ENCODE measurements at places on chromosomes 12 and 14.

DNA sequence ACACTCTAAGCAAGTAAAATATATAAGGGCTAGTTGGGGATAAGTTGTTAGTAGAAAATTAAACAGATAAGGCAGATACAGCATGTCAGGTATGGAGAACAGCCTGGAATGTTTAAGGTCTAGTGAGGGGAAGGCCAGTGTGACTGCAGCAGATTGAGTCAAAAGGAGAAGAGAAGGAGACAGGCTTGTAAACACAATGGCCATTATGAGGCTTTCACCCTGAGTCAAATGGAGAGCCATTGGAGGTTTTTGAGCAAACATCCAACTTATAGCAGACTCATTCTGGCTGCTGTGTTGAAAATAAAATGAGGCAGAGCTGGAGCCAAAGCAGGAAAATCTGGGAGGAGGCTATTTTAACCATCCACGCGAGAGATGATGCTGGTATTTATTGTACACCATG lies 142.0 kb downstream of the DUSP6 start:
- no peak for DNase-seq

GRCh38 chr14:99874306-99874705 lies 81.1 kb downstream of the EML1 start:
- no peak for DNase-seq

DNA sequence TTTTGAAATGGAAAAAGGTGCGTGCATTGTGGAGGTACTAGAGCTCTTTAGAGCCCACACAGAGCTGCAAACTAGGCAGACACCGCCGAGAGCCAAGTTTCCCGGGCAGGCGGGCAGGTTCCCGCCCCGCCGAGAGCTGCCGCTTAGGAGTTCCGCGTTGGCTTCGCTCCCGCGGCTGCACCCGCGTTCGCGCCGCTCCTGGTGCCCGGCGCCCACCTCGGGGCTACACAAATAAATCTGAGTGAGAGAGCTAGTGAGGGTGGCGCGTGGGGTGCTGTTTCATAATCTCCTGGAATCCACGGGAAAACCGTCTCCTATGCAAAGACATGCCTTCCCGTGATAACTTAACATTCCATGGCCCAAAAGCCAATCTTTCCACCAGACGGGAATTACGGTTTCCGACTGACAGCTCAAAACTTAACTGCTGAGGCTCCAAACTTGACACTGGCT lies 645 bp downstream of the KITLG start:
- no peak for DNase-seq

DNA sequence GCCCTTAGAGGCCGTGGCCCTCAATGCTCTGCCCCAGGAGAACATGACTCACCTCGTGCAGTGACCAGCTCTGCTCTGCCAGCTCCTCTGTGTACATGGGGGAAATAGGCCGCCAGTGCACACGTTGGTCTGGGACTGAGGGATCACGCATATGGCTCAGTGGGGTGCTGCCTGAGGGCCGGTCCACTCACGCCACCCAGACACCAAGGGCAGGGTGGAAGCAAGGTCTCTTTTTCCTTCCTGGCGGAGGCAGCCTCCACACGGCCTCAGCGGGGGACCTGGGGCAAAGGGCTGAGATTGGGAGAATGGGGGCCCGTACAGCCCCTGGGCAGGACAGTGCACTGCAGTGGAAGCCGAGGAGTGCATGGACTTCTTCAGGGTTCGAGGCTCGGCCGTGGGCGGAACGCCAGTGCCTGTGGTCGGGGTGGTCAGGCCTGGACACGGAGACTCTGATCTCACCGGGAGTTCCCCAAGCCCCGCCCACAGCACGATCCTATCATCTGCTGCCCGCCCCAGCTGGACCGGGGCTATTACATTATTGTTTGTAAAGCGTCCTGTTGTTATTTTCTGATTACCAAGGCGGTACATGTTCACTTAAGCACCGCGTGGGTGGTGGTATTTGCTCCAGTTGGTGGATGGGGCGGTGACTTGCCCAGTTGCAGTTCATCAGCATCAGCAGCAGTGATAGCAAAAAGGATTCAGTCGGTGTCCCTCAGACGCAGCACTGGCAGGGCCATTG lies 38.8 kb upstream of the TDRD9 start:
- DNase-seq, result no peak

GRCh38 chr12:104784592-104784991 lies 173.5 kb downstream of the SLC41A2 start:
- DNase-seq, result no peak

DNA sequence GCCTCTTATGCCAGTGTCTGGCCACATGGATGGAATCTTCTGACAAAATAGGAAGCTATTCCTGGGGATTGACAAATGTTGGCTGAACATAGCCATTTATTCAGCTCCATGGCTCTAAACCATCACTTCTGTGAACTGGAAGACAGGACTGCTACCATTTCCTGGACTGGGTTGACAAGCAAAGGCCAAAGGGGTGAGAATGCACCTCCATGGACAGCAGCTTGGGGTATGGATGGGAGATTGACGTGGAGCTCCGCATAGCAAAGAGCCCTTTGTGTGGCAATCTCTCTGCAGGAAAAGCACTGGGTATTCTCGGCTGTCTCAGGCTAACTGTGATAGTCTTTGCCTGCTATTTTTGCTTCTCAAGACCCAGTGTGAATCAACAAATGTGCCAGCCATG lies 223.0 kb upstream of the EGLN3 start:
- no peak for DNase-seq

DNA sequence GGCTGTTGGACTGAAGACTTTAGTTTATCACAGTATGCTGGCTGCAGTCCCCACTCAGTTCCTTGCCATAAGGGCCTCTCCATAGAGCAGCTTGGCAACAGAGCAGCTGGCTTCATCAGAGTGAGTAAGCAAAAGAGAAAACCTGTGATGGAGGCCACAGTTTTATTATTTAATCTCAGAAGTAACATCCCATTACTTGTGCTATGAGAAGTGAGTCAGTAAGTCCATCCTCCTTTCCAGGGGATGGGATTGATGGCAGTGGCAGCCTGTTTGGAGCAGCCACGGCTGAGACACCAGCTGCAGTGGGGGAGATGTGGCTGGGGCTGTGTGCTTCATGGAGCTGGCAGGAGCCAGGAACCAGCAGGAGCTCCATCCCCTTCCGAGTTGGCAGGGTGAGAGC lies 138.5 kb upstream of the SRRM4 start:
- DNase-seq, result no peak

- no peak for DNase-seq
These were observed 5.0 kb upstream of the EPS8 start for GRCh38 chr12:15794196-15794595.

GRCh38 chr12:68477261-68477772 lies 133.4 kb upstream of the RAP1B start:
- DNase-seq, result no peak

DNA sequence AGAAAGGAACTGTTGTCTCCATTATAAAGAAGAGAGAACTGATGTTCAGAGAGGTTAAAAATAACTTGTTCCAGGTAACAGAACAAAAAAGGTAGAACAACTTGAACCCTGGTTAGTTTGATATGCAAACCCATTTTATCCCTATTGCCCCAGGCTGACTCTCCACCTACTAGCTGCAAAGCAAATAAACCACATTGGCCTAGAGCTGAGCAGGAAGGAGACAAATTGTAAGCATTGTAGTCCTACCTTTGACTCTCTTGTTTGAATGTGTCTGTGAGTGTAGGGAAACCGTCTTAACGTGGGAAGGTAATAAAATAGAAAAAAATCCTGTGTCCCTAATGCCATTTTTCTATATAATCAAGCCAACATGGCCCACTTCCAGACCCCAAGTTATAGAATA lies 126.4 kb downstream of the CCER1 start:
- DNase-seq, result no peak

DNA sequence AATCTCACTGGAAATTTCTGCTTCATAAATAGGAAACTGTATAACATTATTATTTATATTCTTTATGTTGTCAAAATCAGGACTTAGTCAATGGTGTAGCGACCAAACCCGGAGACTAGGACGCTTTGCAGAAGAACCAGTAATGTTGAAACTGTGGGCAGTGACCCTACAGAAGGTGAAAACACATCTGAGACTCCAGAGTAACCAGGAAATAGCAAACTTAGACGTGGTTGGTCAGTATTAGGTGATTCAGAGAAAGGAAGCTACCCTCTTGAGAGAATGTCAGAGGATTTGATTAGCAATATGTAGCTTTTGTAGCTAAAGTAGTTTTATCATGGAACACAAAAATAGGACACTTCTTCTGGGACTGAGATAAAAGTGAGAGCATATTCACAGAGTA lies 381.9 kb downstream of the SLC16A7 start:
- DNase-seq, result no peak

DNA sequence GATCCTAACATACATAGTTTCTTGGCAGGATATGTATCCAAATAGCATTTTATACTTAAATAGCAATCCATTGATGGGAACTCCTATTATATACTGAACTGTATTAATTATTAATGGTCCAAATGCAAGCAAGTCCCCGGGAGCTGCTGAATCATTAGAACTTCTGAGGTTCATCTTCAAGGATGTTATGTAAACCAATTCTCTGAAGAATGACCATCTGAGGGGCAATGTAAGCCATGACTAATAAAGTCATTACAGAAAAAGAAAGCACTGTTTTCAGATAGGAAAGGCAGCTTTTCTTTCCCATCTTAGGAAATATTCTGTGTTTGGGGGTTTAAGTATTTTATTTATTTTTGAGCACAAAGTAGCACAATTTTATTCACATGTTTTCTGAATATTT lies 166.1 kb upstream of the SLC16A7 start:
- no peak for DNase-seq

GRCh38 chr12:116959845-116960514 lies 49.2 kb downstream of the FBXW8 start:
- DNase-seq, result peak; percentile 24

DNA sequence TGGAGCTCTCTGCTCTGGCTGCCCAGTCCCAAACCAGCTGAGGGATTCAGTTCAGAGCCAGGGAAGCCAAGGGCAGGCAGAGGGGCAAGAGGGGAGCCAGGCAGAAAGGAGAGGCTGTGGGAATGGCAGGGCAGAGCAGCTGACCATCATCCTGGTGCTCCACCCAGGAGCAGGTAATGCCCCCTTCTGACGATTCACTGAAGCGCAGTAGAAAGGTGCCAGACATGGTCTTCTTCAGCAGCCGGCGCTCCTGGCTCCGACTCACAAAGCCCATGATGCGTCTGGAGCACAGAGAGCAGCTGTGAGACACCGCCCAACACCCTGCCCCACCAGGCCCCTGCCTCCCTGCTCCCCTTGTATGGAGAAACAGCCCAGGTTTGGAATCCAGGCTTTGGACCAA lies 8.0 kb downstream of the IL23A start:
- DNase-seq, result no peak

- no peak for DNase-seq
These were observed 12.4 kb upstream of the ETFBKMT start for GRCh38 chr12:31647086-31647491.

DNA sequence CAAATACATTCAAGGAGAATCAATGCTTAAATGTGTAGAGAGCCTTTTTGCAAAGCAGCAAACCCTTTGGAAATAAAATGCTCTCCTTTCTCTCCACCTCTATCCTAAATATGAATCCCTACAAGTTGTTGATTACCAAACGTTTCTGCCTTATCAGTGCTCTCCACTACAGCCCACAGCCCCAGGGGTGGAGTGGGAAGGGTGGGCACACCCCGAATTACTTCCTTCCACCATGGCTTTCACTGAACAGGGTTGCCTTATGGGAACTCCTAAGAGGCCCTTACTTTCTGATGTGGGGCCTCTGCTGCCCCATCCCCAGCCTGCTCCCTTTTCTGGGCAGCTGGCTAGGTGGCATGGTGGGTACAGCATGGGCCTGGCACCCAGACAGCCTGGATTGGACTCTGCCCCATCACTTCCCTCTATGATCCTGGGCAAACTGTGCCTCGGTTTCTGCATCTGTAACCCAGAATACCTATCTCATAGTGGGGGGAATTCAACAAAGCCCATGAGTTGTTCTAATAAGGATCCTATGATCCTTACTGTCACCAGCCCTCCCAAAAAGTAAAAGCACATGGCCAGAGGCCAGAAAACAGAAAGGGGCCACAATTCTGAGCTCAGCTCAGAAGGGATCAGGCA lies 16.1 kb downstream of the AK7 start:
- DNase-seq, result no peak

DNA sequence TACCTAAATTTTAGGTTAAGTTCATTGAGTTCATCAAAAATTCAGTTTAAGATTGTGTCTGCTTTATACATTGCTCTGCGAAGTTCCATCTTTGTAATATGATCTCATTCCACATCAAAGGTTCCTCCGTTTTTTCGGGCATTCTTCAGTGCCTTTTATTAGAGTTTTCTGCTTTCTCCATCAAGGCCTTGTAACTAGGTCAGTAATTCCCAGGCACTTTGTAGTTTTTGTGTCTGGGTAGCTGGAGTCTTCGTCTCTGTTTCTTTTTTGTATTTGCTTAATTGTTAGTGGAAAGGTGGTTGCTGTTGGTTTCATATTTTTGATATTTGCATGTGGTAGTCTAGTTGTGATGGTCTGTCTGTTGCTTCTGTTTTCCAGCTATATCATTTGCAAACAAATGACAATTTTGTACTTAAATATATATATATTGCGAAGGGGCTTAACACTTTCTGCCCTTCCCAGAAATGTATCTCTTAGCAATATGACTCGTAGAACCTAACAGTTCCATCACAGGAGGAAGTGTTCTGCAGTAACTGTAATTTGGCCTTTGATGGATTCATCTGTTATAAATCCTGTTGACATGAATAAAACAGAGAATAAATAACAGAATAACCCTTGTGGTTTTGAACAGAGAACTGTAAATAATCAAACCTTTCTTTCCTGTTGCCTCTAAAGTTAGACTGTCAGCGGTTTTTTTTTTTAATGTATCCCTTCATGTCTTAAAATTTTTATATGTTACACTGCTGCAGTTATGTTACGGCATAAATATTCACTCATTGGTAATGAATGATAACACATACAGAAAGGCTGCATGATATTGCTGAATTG lies 88.4 kb upstream of the DYNC1H1 start:
- no peak for DNase-seq

- no peak for DNase-seq
These were observed 189.7 kb downstream of the BCAT1 start for GRCh38 chr12:24759155-24759554.

DNA sequence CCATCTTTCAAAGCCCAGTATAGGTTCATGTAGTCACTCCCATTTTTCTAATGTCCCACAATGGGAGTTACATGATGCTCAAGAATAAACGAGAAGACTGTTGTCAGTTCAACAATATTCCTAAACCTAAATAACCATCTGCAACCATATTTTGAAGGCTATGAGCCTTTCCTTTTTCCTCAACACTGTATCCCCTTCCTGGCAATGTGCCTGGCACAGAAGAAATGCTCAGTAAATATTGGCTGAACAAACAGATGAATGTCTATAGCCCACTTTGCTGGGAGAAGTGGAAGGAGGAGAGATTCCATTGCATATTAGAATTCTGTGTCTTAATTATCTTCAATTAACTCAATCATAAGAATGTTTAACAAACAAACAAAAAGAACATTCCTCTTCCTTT lies 6.1 kb downstream of the ARMH4 start:
- no peak for DNase-seq

- no peak for DNase-seq
These were observed 29.9 kb upstream of the BCDIN3D start for GRCh38 chr12:49872781-49873181.

DNA sequence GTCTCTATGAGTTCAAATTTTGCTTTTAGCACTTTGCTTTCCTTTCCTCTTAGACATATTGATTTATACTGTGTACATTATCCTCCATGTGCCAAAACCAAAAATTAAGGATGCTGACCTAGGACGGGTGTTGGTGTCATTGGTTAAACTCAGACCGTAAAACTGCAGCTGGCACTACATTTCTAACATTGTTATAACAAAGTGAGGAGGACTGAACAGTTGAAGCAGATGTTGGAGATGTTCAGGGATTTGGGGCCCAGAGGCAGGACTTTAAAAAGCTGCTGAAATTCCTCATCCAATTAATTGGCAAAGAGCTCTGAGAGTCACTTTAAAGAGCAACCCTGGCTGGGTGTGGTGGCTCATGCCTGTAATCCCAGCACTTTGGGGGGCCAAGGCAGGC lies 72.4 kb downstream of the TMTC1 start:
- DNase-seq, result no peak
